Amniotic epithelial cell (primary cell): ENCODE measurements at places on chromosomes 6 and 20.

GRCh38 chr6:39812853-39813533 lies 20.8 kb downstream of the DAAM2 start:
- DNase-seq, result no peak

DNA sequence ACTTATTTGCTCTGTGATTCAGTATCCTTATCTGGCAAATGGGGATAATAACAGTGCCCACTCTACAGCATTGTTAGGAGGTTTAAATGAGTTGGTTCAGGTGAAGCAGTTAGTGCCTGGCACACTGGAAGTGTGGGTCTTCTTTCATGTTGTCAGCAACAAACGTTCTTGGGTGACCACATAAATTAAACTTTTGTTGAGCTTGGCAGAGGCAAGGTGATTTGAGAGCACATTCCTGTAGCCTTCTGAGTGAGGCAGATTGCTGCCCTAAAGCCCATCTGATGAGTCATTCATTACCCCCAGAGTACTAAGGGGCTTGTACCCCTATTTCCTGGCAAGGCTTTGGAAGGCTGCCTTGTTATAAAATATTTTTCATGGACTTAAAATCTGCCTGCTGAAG lies 25.8 kb downstream of the SEC23B start:
- no peak for DNase-seq

DNA sequence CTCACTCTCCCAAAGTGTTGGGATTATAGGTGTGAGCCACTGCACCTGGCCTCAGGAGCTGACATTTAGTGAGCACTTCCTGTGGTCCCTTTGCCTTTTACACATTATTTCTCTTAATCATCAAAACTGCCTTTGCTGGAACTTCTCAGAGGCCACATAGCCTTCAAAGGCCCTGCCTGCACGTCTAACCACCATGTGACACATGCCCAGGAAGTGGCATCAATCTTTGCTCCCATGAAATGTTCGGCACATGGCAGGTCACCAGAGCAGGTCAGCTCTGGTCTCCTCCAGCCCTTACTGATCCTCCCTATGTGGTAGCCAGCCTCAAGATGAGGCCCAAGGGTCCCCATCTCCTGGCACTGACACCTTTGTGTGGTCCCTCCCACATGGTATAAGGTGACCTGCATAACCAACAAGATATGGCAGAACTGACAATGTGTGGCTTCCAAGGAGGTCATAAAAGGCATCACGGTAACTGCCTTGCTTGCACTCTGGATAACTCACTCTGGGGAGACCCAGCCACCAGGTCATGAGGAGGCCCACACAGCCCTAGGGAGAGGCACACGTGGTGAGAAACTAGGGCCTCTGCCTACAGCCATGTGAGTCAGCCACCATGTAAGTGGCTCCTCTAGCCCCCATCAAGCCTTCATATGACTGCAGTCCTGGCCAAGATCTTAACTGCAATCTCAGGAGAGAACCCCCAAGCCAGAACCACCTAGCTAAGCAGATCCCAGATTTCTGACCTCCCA lies 28.8 kb upstream of the HMGA1 start:
- no peak for DNase-seq

DNA sequence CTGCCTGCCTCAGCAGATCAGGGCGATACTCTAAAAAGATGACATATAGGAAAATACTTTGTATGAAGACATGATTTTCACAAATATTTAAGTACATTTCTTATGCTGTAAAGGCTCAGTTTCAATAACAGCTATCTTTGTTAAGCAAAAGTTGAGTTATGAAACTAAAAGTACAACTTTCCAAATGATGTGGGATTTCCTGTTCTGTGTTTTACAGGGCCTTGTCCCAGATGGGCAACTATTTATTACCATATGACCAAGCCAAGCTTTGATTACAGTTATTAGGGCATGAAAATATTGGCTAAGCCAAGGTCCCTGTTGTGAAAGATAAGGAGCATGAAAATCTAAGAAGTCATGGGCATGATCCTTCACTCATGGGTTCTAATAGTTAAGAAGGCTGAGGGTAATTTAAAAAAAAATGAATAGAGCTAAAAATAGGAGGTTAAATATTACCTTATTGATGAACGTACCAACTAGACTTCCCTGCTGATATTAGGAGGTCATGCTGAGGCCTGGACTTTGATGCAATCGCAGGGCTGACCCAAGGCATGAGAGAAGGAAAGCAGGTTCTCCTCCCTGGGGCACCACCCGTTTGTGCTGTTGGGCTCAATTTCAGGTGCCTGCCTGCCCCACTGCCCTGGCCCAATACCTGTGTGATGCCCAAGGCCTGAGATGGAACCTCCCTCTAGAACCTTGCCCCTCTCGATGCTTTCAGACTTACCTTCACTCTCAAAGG lies 294.4 kb upstream of the PRDM1 start:
- DNase-seq, result peak; percentile 5

DNA sequence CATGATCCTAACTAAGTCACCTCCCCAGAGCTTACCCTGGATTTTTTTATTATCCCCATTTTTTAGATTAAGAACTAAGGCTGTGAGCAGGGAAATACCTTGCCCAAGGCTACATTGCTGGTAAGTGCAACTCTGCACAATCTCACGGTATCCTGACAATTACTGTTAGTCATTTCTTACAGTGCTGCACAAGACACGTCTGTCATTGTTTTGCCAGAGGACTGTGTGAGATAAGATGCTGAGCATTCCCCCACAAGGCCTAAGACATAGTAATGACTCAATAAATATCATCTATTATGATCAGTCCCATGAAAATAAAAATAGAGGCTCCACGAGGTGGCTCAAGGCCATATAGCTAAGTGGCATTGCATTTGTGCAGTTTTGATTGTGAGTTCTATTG lies 21.0 kb downstream of the PFDN4 start:
- peak; percentile 41 for DNase-seq

GRCh38 chr20:18928626-18929025 lies 115.0 kb downstream of the SCP2D1 start:
- no peak for DNase-seq

- DNase-seq, result peak; percentile 97
Measured at GRCh38 chr20:51985013-51985415, 182.7 kb upstream of the SALL4 start.

DNA sequence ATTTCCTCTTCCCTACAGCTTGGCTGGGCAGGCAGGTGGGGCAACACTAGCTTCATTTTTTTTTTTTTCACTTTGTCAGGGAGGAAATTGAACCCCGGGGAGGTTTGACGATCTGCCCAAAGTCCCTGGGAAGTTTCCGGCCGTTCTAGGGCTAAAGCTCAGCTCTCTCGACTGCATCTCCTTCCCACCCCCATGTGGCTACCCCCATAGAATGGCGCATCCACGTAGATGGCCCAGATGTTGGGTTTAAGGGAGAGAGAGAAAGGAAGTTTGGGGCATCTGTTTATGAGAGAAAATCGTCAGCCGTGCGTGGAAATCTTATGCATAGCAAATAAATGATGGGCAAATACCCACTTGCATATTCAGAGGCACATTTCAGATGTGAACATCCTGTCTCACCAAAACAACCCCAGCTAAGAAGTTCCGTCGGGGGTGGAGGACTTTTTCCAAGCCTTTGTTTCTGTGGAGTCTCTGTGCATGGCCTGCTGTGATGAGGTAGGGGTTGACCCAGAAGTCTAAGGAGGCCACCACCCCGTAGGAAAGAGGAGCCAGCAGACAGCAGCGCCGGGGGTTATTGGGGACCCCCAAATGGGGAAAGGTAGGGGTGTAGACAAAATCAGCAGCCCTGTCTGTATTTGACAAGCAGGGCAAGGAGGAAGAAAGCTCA lies 40.5 kb upstream of the ZNF831 start:
- no peak for DNase-seq

GRCh38 chr6:108921547-108922361 lies 73.5 kb downstream of the ARMC2 start:
- peak; percentile 93 for DNase-seq

GRCh38 chr6:85058806-85059205 lies 294.4 kb upstream of the TBX18 start:
- peak; percentile 90 for DNase-seq

- DNase-seq, result peak; percentile 59
Measured at GRCh38 chr6:2158596-2159271, 86.7 kb downstream of the GMDS start.

- DNase-seq, result peak; percentile 95
Measured at GRCh38 chr20:41428285-41428684, 61.7 kb upstream of the EMILIN3 start.

DNA sequence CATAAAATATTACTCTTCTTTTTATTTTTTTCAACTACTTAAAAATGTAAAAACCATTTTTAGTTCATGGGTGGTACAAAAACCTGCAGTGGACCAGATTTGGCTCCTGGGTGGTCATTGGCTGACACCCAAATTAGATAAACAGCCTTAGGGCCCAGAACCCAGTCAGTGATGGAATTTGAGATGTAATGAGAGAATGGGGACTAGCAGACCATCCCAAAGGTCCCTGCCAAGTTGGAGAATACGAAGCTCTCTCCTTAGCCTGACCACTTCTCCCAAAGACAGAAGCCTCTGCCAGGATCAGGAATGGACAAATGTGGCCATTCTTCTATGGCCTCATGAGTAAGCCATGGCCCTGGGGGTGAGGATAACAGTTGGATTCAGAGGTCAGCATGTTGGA lies 194.7 kb downstream of the NFATC2 start:
- no peak for DNase-seq

DNA sequence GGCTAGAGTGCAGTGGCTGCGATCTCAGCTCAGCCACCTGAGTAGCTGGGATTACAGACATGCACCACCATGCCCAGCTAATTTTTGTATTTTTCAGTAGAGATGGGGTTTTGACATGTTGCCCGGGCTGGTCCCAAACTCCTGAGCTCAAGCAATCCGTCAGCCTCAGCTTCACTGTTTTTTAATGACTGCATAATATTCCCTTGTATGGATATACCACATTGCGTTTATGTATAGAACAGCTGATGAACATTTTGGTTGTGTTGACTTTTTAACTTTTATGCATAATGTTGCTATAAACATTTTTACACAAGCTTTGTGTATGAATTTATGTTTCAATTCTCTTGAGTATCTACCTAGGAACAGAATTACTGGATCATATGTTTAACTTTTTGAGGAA lies 4.3 kb upstream of the RFX6 start:
- DNase-seq, result no peak

GRCh38 chr20:57301026-57301425 lies 28.6 kb upstream of the SPO11 start:
- DNase-seq, result no peak

GRCh38 chr6:73965539-73966029 lies 269.6 kb downstream of the CD109 start:
- no peak for DNase-seq

- DNase-seq, result peak; percentile 14
Measured at GRCh38 chr20:59939052-59939878, 840 bp downstream of the PPP1R3D start.

- DNase-seq, result no peak
Measured at GRCh38 chr20:31806564-31807355, 12.4 kb upstream of the MYLK2 start.

GRCh38 chr20:10665027-10665561 lies 8.7 kb downstream of the JAG1 start:
- no peak for DNase-seq

- no peak for DNase-seq
Measured at GRCh38 chr6:82958551-82958950, 107.1 kb downstream of the UBE3D start.

DNA sequence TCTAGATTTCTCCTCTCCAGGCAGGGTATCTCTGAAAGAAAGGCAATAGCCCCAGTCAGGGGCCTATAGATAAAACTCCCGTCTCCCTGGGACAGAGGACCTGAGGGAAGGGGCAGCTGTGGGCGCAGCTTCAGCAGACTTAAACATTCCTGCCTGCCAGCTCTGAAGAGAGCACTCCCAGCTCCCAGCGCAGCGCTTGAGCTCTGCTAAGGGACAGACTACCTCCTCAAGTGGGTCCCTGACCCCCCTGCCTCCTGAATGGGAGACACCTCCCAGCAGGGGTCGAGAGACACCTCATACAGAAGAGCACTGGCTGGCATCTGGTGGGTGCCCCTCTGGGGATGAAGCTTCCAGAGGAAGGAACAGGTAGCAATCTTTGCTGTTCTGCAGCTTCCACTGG lies 556.9 kb downstream of the EPM2A start:
- no peak for DNase-seq

DNA sequence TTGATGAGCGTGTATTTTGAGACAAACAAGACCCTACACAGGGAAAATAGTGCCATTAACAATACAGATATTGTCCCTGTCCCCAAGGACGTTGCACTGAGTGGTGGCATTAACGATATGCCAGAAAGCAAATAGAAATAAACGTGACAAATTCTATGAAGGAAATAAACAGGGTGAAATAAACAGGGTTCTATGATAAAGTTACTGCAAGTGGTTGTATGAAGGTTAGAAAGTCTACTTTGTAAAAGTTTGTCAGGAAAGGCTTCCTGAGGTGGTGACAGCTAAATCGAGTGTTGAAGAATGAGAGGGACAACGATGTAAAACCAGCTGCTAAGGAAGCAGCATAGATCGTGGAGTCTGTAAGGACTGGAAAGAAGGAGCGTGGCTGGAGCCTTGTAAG lies 380.2 kb downstream of the LAMA2 start:
- DNase-seq, result no peak

DNA sequence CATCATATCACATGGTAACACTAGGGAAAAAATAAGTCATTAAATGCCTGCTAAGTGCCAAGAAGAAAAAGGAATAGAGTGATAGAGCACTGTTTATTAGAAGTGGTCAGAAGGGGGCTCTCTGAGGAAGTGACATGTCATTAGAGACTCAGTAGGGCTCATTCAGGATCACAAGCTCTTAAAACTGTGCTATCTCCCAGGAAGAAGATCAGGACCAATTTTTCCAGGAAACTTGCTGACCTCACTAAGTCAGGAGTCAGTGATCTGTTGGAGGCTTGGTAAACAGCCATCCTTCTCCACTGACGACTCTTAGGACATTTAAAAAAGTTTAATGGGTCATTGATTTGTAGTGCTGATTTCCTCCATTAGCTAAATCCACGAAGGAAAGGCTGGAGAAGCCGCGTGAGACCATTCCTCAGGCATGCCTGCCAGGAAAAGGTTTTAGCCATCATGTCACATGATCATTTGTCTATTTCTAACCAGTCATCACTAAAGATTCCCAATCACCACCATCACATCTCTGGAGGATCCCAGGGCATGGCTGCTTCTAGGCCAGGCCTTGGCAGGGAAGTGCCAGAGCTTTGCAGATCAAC lies 5.9 kb upstream of the PTPN1 start:
- peak; percentile 52 for DNase-seq

DNA sequence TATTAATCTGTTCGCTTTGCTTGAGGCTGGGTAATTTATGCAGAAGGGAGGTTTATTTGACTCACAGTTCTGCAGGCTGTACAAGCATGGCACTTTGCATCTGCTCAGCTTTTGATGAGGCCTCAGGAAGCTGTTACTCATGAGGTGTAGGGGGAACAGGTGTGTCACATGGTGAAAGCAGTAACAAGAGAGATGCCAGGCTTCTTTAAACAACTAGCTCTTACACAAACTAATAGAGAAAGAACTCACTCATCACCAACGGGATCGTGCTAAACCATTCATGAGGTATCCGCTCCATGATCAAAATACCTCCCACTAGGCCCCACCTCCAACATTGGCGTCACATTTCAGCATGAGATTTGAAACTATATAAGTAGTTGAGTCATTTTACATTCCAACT lies 34.4 kb upstream of the GCLC start:
- no peak for DNase-seq

- DNase-seq, result peak; percentile 27
Measured at GRCh38 chr6:111417181-111417585, 65.8 kb downstream of the REV3L start.

GRCh38 chr20:61805365-61805764 lies 260.3 kb downstream of the TAF4 start:
- no peak for DNase-seq

GRCh38 chr6:4029687-4030086 lies 49.2 kb downstream of the FAM217A start:
- no peak for DNase-seq
